Dorsolateral prefrontal cortex (tissue), 122 donors: ENCODE measurements at places on chromosomes 11 and 22.

DNA sequence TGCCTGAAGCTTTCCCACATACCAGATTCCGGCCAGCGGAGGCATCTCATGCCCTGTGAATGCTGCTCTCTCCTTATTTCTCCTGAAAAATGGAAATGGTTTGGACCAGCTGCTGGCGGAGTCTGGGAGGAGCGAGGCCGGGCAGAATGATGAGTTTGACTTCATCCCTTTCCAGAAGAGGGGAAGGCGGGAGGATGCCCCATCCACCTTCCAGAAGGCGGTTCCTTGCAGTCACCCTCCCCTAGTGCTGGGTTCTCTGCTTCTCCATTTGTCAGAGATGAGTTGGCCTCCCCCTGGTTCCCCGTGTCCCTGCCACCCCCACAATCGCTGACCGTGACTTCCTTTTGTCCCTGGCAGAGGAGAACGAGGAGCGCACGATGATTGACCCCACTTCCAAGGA, 75.6 kb downstream of the PARVB start:
- DNase-seq, result no peak

DNA sequence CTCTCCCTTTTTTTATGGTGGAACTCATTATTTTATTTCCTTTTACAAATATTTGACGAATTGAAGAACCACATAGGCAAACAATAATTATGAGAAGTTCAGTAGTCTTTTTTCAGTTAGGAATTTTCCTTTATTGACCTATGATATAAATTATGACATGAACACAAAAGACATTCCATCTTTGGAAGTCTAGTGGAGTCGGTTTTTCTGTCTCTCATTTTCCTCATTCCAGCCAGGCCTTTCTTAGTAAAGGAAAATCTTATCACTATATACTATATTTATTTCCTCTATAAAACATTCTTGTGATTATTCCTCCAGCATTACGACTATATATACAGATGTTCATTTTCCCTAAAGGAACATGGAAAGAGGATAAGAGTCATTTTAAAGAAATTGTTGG, 1046.1 kb downstream of the DLG2 start:
- DNase-seq, result no peak

- DNase-seq, result no peak
Observed at GRCh38 chr11:113998574-113998973, 23.7 kb downstream of the HTR3A start.

DNA sequence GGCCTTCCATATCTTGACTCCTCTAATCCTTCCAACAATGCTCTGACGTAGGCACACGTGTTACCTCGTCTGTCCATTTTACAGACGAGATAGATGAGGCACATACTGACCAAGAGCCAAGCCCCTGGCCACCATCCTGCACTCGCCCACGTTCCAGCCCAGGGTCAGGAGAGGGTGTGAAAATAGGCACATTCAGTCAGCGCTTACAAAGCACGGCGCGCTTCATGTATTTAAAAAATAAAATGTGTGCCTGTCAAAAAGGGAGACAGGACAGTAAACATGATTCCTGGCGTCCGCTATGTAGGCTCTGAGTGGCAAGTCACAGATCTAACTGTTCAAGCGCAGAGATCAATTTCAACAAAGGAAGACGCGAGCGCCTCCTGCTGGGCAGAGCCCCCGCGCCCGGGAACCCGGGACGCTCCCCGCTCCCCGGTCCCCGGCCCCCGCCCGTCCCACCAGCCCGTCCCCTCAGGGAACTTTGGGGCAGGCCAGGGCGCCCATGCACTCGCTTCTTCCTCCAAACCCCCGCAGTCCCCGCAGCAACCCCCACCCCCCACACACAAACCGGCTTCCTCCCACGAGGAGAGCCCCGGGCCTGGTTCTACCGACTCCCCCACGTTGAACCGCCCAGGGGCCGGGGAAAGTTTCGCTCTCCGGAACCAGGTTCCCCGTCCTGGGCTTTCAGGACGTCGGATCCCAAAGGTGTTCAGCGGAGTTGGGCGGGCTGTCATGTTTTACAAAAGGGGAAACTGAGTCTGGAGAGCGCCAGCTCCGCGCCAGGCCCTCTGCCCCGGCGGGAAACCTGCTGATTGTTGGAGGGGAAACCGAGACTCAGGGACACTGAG, 10.4 kb upstream of the C1QTNF6 start:
- DNase-seq, result peak; percentile 81

- no peak for DNase-seq
Observed at GRCh38 chr11:121512468-121513465, 60.0 kb upstream of the SORL1-AS1 start.

DNA sequence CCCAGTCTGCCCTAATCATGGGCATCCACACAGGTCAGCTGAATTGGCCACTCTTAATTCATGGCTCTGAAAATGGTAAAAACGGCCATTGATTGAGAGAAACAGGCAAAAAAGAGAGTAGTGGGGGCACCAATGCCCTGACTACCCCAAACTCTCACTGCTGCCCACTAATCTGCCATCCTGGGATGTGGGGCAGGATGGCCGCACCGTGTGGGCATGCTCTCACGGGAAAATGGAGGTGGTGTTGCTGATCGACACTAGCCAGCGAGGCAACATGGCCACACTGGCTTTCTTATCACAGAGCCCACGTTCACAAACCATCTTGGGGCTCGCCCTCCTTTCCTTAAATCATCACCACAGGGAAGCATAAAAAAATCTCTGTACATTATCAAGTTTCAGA, 11.2 kb upstream of the TUB start:
- DNase-seq, result no peak

DNA sequence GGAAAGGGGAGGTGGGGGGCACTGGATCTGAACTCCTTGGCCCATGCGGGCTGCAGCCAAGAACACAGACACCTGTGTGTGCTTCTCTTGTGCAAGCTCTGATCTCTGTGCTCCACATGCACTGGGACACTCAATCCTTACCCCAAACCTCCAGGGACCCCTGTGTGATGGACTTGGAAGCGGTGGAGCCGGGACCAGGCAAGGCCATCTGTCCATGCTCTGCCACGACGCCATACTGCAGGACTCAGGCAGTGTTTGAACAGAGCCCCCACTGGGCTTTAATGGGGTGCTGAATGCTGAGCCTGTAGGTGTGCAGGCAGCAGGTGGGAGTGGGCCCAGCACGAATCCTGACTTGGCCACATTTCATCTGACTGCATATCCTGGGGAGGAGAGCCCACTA, 23.4 kb downstream of the PPM1F start:
- DNase-seq, result no peak

DNA sequence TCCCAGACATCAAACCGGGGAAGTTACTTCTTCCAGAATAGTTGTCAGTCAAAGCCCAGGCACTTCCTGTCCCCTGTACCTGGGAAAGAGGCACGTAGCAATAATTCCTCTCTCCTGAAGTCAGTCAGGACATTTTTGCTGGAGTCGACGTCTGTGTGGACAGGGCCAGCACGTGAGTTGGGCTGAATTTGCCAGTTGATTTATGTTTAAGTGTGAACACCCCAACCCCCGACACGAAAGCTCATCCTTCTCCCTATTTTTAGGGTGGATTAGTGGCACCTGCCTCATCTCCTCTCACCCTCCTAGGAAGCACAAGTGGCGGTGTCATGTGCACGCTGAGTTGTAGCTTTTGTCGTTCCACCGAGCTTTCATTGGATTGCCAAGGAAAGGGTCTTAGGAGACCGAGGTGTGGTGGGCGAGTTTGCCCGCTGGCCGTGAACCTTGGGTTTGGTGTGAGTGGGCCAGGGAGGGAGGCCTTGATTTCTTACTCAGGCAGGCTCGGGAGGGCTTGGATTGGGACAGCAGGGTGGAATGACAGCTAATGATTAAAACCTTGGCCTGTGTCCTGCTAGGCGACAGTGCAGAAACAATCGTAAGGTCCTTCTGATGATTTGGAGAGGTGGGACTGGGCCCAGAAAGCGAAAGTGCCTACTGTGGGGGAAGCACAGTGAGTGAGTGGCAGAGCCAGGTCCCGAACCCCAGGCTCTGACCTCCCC, 87.0 kb upstream of the CRYBB3 start:
- no peak for DNase-seq

DNA sequence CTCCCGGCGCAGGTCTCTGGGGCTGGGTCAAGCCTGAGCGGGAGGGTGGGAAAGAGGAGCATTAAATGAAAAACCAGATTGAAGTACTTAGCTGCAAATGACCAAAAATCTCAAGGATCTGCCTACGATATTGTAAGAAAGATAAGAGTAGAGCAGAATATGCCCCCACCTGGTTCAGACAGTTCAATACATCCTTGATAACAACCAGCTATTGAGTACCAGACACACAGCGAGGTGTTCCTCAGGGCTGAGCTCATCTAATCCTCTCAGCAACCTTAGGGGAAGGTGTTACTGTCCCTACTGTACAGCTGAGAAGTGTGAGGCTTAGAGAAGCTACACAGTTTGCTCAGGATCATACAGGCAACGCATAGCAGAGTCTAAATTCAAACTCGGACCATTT, 27.4 kb upstream of the HMGXB4 start:
- DNase-seq, result no peak

- no peak for DNase-seq
Observed at GRCh38 chr11:12175694-12176241, 65.4 kb downstream of the MICAL2 start.

DNA sequence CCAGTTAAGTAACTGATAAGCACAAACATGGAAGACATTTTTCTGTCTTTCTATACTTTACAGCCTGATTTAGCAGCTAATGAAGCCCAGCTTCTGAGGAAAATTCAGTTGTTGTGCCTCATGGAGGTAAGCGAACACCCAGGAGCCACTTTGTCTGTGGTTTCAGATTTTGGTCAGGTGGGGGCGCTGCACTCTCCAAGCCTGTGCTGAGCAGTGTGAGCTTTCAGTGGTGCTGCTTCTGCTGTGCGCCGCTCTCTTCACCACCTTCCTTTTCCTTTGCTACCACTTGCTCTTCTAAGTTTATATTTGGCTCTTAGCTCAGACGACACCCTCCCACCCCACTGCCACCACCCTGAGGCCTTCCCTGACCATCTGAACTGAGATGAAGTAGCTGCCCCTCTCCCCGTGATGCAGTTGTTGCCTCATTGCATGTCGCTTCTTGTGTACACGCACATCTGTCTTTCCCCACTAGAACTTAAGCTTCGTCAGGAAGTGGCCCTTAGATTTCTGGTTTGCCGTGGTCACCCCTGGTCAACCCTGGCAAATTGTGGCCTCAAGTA, 14.0 kb downstream of the PSMD13 start:
- DNase-seq, result peak; percentile 65

DNA sequence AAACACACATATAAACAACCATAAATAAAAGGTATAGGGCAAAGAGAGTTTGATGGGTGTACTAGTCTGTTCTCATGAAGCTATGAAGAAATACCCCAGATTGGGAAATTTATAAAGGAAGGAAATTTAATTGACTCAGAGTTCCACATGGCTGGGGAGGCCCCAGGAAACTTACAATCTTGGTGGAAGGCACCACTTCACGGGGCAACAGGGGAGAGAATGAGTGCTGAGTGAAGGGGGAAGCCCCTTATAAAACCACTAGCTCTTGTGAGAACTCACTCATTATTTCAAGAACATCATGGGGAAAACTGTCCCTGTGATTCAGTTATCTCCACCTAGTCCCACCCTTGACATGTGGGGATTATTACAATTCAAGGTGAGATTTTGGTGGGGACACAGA, 385.9 kb upstream of the ANO5 start:
- DNase-seq, result no peak

DNA sequence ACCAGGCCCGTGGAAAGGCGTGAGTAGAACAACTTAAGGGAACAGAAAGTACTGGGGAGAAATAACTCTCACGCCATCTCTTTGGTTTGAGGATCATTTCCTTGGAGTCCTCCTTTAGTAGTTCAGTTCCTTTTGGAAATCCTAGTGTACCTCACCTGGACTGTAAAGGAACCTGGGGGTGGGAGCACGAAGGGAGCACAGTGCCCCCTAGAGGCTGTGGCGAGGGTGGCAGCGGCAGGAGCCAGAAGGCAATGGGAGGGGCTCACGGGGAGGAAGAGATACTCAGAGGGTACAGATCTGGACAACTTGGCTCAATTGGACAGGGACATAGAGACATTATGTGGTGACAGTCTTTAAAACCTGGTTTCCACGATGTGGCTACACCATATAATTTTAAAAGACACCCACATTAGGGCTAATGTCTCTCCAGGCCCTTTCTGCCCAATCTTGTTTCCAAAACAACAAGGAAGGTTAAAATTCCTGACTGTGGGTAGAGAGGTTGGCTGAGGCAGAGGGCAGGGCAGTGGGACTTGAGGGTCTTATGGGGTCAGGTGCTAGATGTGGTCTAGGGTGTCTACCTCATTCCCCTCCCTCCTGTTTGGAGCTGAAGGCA, 87.0 kb downstream of the CSNK2A3 start:
- DNase-seq, result peak; percentile 61

DNA sequence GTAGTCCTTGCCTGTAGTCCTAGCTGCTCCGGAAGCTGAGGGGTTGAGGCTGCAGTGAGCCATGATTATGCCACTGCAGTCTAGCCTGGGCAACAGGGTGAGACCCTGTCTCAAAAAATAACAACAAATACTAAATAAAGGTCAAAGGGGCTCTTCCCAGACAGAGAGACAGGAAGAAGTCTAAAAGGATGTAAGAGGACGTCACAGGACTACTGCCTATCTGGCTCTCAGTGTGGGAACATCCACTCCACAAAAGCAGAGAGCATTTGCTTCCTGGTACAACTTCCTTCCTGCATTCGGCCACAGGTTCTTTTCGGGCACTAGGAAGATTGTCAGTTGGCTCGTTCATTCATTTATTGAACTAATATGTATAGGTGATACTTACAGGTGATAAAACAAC, 110.6 kb downstream of the SGSM3 start:
- DNase-seq, result no peak

DNA sequence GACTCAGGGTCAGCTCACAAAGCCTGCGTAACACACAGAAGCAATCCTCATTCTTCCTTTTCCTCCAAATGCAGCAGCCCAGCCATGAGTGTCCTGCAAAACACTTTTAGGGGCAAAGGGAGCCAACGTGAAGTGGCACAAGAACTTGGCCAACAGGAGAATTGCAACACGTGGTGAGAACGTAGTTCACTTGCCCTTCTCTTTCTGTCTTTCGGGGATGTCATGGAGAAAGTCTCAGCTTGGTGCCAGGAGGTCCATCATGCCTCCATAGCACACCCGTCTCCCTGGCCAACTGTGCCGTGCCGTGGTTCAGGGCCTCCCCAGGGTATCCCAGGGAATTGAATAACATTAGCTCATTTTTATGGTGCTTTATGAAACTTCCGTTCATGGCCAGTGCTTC, 98.5 kb upstream of the ANO1 start:
- no peak for DNase-seq

DNA sequence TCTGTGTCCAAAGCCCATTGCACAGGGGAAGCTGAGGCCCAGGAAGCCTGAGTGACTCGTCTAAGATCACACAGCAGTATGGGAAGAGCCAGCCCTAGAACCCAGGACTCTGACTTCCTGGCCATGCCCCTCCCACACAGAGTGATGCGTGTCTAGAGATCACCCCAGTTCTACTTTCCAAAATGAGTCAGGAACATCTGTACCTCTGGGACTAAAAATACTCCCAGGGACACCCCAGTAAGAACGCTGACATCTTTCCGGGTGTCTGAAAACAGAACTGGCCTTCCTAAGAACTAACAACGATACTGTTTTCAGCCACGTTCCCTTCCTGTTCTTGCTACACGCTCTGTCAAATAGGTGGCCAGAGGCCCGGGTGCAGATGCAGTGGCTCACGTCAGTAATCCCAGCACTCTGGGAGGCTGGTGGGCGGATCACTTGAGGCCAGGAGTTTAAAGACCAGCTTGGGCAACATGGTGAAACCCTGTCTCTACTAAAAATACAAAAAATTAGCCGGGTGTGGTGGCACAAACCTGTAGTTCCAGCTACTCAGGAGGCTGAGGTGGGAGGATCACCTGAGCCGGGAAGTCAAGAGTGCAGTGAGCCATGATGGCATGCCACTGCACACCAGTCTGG, 21.7 kb upstream of the PDGFB start:
- DNase-seq, result no peak
